HCEC 1CT (cell line): ENCODE measurements at places on chromosomes 2 and 18.

DNA sequence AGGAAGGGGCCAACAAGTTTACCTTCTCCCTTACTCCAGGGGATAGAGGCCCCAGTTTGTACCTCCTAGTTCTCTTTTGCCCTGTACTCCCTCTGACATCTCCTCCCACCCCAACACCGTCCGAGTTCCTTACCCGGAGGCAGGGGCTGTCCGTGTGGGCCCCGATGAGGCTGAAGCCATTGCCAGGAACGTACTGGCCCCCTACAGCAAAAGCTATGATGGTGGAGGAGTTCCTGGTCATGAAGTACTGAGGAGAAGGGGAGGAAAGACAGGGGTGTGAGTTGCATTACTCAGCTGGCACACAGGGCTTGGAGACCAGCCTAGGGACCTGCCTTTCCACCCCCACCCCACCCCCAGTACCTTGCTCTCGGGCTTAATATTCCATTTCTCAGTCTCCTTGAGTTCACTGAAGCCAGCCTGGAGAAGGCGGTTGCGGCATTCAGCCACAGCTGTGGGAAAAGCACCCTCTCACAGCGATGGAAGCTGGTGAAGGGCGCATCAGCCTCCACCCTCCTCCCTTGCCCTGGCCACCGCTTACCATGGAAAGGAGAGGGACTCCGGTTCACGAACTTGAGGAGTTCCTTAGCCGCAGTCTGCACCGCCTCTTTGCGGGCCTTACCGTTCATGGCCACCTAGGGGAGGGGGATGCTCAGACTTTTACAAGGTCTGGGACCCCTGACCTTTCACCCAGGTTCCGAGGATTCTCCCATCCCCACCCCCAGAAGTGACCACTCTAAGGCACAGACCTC lies 1.0 kb downstream of the DNPEP start:
- no peak for DNase-seq

DNA sequence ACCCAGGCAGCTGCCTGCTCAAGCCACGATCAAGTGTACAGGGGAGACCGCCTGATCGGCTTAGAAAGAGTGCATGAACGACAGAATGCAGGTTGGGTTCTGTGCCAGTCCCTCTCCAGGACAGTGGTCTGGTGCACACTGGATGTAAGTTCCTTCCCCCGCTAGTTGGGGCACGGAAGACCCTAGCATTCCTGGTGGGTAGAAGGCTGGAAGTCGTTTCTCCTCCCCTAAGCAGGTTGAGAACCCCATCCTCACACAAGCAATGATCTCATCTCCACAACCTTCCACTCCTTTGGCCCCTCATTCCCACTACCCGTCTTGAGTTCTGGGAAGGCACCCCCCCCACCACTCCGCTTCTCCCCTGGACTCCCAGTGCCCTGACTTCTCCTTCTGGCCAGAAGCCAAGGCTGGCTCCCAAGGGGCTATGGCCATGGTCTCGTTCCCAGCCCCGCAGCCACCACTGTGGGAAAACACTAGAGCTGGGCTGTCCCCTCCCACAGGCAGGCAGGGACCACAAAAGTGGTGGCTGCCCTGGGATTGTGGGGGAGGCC lies 1.4 kb upstream of the ANKRD39 start:
- no peak for DNase-seq

- no peak for DNase-seq
Measured at GRCh38 chr2:170598067-170598395, 117.1 kb upstream of the SP5 start.

DNA sequence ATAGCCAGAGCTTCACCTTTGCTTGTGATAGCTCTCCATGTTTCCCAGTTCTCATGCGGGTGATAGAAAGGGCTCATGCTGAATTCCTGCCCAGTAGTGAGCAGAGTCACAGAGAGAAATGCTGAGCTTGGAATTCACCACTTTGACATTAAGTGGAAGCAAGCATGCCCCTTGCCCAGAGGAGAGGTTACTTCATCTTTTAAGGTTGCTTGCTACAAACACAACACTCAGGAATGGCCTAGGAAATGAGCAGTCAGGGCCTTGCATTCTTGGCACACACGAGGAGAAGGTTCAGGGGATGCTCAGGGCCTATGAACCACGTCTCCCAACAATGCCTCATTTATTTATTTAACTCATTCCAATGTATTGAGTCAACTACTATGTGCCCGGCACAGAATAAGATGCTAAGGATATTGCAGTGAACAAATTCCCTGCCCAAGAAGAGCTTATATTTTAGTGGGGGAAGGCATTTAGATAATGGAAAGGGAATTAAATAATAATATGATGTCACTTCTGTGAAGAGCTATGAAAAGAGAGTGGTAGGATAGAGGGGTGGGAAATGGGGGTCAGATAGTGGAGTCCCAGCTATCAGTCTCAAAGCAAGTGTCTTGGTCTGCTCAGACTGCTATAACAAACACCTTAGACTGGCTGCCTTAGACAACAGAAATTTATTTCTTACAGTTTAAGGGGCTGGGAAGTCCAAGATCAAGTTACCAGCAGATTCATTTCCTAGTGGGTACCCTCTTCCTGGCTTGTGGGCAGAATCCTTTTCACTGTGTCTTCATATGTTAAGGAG lies 42.1 kb downstream of the DDX18 start:
- DNase-seq = peak; percentile 98

GRCh38 chr2:190181123-190181669 lies 118.7 kb upstream of the MSTN start:
- DNase-seq = no peak

DNA sequence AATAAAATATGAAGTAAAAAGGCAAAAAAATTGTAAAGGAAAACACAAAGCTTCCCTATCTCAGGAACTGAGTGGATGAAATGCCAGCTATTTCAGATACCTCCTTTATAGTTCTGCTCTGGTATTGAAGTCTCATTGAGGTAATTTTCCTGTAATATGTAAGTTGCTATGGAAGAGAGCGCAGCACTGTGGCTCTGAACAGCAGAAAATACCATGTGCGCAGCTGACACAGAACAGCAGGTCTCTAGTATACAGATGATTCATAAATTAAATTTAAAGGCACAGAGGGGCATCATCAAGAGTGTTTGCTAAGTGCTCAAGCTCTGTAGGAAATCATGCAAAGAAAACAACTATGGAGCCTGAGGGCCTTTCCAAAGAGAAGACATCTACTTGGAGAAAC lies 315.3 kb upstream of the CDH7 start:
- DNase-seq = no peak

DNA sequence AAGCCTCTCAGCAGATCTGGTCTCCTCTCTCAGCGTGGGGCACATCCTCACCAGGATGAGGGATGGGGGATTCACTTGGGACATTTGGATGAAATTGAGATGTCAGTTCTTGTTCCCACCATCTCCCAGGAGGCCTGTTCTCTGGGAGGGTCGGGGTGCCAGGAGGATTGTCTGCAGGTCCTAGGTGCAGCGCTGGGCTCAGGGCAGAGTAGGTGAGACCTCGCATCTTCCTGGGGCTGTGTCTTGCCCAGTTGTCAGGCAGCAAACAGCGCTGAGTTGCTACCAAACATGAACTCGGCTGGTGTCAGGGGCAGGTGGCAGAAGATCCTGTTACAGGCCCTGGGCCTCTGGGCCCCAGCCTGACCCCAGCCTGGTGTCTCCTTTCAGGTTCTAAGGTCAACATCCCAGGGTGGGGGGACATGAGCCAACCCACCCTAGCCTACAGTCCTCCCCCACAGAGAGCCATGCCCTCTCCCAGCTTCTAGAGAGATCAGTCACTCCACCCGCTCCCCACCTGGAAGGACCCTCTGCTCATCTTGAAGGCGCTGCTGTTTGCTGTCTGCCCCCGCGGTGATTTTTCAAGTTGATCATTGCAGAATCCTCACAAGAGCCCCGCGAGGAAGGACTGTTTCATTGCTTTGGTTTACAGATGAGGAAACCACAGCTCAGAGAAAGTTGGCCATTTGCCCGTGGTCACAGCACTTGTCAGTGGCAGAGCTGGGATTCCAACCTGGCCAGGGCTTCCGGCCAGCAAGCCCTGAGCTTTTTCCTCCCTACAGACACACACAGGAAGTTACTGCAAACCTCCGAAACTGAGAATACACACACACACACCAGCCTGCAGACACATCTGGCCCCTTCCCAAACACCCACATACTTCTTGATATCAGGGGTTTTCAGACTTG lies 83.9 kb downstream of the STPG4 start:
- DNase-seq = peak; percentile 92

DNA sequence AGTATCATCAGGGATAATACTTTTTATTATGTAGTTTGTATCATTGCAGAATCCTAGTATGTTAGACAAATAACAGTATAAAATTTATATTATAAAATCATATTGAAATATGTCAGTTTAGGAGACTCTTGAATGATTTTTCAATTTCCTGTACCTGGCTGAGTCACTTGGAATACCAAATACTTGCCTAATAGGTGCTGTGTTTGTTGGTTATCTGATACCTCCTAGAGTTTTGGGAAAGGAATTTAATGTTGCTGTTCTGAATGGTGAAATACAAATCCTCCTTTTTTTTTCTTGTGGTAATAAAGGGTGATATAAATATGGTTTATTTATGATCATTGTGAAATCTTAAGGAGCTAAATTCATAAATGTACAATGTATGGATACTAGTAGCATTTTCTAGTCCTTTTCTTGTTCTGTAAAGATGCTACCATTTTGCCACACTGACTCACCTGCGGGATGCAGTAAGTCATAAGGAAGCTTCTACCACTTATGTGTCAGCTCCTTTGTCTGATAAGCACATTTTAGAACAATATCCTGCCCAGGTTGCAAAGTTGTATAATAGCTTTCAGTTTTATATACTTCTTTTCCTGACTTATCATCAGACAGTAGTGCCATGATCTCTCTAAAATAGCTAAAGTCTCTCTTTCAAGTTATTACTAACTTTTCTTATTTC lies 465.5 kb downstream of the XIRP2 start:
- no peak for DNase-seq

DNA sequence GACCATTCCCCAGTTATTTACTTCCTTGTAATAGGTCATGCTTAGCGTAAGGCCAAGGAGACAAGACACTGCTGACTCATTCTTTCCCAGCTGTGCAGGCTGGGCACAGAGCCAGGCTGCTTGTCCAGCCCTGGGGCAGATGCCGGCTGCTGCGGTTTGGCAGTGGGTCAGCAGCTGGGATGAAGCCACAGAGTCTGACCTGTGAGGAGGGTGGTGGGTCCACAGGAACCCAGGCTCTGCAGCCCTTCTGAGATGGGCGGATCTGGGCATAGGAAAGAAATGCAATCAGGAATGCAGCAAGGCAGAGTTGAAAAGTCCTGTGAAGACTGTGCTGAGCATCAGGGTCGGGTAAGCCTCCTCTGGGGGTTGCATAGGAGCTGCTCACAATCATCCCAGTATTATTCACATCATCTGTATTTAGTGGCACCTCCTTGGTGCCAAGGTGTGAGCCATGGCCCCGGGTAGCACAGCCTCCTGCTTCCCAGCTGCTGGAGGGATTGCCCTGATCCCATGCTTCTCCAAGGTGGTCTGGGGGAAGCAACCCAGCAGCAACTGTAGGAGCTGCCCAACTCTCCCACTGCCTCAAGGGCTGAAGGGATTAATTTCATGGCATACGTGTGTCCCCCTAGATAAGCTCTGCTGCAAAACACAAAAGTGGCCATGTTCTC lies 139.0 kb downstream of the DDX1 start:
- peak; percentile 85 for DNase-seq

DNA sequence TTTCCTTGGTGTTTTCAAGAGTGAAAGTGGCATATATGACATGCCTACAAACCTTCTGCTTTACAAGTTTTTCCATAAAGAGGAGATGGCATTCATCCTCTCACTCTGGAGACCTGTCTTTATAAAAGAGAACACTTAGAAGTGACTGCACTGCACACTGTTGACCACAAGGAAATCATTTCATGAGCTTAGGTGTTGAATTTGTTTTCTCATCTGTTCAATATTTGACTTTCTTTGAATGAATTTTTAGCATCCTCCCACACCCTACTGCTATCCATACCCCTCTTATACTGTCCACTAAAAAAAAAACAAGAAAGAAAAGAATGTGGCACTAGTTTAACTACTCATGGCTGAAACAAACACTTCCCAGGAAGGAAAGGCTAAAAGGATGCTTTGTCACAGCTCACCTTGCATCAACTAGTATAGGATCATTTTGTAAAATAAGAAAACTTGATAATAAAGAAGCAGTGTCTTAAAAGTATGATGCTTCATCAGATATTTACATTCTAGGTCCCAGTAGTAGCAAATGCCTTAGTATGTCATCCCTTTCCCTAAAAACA lies 83.0 kb downstream of the ACVR1 start:
- no peak for DNase-seq

GRCh38 chr2:211347328-211347727 lies 790.9 kb downstream of the CPS1 start:
- peak; percentile 10 for DNase-seq

GRCh38 chr2:150135223-150135883 lies 352.1 kb downstream of the RND3 start:
- DNase-seq = no peak
